Stimulated activated CD8-positive, alpha-beta memory T cell treated with anti-CD3 and anti-CD28 coated beads, Interleukin-4, amount 100 ng/mL, for 1 hour (primary cell): ENCODE measurements at places on chromosomes 12 and 14.

DNA sequence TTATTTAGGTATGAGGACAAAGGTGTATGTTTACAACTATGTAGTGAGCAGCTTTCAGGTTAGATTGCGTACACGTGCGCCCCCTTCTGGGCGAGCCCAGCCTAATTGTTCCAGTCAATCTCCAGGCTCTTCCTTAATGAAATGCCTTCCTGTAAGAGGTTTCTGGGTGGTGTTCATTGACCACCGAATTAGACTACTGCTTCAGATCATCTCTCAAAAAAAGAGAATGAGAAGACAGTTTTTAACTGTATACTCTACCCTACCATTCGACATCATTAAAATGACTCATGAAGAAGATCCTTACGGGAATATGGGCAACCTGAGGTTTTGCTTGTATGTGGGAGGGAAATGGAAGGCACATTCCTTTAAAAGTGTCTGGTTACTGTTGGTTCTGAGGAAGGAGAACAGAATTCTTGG is 2.1 kb downstream of the LUM start:
- no peak for DNase-seq

DNA sequence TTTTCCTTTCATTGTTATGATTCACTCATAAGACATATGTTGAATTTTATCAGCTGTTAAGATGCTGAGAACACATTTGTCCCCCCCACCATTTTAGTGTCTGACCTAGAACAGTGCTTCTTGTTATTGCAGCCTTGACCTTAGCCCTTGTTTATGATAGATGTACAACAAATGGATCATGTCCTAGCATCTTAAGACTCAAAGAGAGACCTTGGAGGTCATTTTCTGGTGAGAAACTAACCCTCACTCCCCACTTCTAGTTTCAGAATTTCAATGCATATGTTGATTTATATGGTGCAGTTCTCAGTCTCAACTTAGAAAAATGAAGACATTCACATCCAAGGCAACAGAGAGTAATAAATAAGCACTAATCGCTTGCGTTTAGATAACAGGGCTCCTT is 391.2 kb downstream of the AEBP2 start:
- no peak for DNase-seq

DNA sequence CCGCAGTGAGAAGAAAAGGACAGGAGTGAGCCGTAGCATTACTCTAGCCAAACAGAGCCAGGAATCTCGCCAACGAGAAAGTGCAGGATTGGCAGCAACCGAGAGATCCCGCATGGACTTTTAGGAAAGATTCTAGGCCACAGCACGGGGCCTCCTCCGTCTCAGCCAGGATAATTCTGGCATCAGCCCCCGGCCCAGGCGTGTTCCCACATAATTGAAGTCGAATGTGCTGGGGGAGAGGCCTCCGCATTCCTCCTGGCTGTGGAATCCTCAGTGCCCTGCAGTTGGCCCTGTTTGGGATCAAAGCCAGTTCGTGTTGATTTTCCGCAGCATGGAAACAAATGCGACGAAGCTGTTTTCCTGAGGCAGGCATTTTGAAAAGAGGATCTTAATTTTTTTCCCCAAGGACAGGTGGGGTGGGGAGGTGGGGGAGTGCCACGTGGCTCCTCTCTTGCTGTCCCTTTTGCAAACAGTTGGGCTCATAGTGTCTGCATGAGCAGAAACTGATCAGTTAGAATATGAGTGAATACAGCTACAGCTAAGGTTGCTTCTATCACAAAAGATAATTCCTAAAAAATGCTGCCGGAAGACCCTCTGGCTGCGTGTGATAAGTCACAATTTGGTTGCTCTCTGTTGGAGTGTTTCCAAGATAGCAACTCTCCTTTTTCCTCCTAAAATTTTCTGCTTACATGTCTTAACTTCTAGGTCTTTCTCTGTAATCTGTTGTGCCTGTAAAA is 37.3 kb upstream of the ATXN2 start:
- no peak for DNase-seq

- DNase-seq, result no peak
These were observed 53.0 kb upstream of the FUT8 start for GRCh38 chr14:65359503-65359902.

GRCh38 chr12:2286047-2286446 is 233.3 kb downstream of the CACNA1C start:
- no peak for DNase-seq

DNA sequence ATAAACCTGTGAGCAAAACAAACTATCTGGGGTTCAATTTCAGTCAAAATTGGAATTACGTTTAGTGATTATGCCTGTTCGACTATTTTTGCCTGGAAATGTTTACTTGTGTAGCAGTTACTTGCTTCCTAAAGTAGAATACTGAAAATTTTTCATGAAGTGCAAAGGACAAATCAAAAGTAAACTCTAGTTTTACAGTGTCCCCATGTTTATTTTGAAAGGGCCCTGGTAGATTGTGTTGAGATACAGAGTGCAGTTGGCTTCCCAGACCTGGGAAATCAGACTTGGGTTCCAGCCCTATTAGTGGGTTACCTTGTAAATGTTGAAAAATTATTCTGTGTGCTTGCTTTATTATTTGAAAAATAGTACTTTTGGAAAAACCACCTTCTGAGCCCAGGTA is 17.3 kb downstream of the KLRB1 start:
- no peak for DNase-seq

DNA sequence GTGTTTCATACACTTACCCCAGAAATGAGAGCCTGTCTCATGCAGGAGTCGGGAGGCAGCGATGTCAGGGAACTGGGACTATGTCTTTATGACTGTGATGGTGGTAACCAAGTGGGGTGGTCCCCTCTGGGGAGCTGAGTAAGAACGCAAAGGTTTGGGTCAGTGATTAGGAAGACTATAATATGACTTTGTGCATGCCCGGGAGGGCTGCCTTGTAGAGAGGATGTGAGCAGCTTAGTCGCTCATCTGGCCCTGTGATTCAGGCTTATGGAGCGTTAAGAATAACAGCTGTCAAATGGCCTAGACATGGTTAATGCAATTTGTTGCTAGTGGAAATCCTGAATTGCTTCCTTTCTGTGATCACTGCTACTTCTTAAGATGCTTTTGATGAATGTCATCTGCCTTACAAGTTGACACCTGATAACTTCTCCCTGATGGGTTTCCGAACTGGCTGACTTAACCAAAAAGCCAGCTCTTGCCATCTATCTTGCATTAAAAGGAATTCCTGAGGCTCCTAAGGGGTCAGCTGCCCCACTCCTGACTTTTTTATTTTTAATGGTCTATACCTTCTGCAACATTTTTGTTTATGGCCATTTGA is 35.4 kb upstream of the AACS start:
- no peak for DNase-seq
